ENCODE measurements at places on chromosomes 2 and 18.

GRCh38 chr2:161708350-161708975 lies 84.2 kb downstream of the SLC4A10 start:
- DNase-seq = no peak

- DNase-seq = no peak
These were observed 127.7 kb downstream of the CAPN13 start for GRCh38 chr2:30679426-30680088.

DNA sequence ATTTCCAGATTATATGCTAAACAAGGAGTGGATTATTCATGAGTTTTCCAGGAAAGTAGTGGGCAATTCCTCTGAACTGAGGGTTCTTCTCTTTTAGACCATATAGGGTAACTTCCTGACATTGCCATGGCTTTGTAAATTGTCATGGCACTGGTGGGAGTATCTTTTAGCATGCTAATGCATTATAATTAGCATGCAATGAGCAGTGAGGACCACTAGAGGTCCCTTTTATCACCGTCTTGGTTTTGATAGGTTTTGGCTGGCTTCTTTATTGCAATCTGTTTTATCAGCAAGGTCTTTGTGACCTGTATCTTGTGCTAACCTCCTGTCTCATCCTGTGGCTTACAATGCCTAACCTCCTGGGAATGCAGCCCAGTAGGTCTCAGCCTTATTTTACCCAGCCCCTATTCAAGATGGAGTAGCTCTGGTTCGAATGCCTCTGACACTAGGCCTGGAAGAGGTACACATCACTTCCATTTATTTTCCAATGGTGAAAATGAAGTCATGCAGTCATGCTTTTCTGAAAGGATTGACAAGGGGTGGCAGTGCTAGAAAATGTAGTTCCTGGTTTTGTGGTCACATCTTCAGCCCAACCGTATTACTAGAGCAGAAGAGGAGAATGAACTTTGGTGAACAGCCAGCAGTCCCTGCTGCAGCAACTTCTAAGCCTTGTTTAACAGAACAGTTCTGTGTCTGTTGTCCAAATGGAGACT lies 26.6 kb upstream of the ITGA4 start:
- no peak for DNase-seq

DNA sequence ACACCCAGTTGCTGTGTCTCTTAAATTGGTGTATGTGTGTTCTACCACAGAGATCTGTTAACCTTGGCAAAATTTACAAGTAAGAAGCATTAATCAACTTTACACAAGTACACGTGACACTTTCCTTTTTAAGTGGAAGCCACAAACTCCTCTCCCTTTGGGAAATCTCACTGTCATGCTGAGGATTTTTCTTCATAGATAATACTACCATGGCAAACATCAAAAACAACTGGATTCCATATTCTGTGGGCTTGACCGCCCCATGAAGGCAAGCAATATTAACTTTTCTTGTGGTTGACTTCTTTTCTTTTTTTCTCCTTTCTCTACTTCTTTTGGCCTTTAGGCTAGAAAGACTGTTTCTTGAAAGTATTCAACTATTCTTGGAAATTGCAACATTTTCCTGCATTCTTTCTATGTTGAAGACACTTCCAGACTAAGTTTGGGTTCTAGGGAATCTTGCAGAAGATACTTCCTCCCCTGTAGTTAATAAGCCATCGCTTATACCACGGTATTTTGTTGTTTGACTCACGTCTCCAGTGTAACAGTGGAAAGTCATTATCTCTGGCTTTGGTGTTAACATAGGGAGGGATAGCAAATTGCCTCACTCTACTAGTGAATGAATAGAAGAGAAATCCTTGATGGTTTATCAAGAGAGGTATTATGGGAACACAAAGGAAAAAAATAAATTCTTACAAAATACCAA lies 79.5 kb downstream of the SLC8A1 start:
- DNase-seq = no peak

DNA sequence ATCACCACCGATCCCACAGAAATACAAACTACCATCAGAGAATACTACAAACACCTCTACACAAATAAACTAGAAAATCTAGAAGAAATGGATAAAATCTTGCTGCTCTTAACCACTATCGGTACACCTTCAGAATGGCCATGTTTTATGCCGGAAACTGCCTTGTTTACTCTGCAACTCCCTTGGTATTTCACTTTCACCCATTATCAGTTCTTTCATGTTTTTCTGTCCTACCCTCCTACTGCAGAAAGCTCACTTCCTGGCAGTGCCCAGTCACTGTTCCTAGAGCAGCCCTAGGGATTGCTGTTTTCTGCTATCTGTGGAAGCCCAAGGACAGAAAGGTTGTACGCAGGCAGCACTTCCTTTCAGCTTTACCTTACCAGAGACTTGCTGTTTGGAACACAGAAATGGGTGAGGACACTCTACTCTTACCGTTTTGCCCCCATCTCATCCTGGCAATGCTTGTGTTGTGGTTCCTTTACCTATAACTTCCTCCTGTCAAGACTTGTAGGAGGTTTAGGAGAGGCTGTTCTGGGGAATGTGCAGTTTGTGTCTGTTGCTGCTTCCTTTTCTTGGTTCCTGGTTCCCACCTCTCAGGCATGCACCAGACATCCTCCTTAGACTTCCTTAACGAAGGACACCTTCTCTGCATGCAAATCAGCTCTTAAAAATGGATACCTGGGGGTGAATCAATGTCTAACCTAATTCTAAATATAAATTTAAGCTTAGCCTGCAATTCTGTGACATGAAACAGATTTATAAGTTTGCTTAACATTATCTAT lies 394.4 kb downstream of the SPAG16 start:
- no peak for DNase-seq

DNA sequence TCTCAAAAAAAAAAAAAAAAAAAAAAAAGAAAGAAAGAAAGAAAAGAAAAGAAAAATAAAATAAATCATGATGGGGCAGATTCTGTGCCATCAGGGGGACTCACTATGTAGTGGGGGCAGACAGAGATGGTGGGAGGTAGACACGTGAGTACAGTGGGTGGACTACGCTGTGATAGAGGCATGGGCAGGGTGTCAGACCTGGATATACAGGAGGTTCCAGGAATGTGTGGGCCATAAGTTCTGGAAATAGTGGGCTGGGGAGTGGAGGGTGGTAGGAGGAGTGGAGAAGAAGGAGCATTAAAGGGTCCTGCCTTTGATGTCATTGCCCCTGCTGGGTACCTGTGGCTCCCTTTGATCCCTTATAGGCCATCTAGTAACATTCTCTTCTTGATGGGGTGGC lies 8.8 kb upstream of the WNT6 start:
- DNase-seq = no peak

DNA sequence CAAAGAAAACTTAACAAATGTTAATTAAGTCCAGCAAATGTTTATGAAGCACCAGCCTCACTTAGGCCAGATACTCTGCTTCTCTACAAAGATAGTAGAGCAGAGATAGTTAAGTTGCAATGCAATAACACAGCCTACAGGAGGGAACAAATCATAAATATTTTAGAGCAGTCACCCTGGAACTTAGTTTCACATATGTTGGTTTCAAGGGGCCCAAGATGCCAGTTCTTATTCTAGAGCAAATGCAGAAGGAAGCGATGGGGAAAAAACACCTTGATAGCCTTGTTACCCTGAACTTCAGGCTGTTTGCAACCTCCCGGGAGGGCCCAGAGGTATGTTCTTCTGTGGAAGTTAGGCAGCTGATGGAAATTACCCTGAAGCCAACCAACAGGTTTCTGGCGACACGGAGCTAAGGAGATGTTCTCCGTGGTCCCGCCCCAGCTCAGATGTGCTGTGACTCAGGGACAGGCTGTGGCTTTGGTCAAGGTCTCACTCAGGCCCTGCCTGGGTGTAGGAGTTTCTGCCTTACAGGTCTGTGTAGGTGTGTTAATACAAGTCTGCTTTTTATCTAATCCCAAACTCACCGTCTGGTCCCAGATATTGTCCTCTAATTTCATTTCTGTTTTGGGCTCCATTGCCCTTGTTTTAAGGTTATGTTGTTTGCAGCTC lies 3.8 kb downstream of the CTIF start:
- no peak for DNase-seq

- no peak for DNase-seq
These were observed 939.5 kb downstream of the ERBB4 start for GRCh38 chr2:211599146-211599545.

- no peak for DNase-seq
These were observed 86.2 kb downstream of the HNRNPLL start for GRCh38 chr2:38516526-38516925.

- no peak for DNase-seq
These were observed 207.8 kb downstream of the CYP26B1 start for GRCh38 chr2:71939588-71940535.

- DNase-seq = no peak
These were observed 64.5 kb downstream of the COA5 start for GRCh38 chr2:98543842-98544241.

DNA sequence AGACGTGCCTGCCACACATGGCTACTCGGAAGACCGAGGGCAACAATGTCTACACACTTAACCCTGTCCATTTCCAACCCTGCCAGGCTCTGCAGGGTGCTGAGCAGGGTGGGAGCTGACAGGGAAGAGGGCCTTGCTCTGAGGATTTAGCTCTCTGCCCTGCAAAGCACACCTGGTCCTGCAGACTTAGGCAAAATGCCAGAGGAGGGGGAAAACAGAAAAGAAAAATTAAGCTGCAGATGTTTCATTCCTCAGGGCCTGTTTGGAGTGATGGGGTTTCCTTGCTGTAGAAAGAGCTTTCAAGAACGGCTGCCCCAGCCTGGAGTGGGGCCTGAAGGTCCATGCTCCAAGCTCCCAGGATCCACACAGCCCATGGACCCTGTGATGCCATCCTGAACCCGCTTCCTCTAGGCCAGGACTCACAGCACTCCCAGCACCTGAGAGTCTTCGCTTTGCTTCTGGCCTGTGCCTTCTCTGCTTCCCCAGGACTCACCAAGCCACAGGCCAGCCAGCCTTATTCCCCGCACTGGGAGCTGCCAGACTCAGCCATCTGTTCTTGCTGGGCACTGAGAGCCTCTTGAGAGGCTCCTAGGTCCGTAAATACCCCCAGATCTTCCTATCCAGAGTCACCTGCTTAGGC lies 9.1 kb upstream of the TEX51 start:
- no peak for DNase-seq

DNA sequence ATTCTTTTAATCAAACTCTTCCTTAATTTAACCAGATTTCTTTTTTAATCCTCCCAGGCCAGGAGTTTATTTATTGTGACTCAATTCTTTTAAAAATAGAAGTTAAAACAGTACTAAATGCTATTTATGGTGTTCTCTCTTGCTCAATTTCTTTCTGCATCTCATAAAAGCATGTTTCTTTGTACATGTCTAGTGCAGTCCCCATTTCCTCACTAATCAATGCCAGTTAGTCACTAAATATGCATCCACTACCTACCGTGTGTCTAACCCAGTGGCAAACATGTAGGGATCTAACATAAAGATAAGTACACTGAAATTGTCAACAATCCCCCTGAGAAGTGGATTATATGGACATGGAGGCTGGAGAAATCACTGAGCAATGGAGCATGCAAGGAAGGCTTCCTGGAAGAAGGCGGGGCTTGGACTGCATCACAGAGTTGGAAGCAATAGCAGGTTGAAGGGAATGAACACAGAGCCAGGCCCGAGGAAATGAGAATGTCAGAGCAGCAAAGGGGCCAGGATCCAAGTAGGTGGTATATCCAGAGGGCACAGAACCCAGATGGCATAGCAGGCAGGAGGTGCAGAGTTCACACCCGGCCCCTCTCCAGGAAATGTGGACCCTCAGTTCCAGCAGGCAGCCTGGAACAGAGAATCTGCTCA lies 105.3 kb upstream of the FOSL2 start:
- no peak for DNase-seq

DNA sequence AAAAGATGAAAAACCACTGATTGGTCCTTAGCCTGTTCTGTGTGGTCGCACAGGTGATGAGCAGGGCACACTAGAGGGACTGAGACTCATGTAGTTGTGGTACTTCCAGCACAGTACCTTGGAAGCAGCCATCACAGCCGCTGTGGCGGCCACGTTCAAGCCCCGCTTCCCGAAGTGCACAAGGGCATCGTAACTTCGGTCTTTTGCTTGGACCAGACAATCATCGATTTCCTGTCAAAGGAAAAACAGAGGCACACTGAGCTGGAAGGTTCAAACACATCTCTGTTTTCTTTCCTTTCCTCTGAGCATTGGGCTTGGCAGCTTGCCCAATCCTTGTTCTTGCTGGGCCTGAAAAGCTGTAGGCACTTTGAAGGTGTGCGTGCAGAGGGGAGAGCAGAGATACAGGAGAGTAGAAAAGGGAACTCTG lies 52.6 kb downstream of the MRPL35 start:
- DNase-seq = no peak

DNA sequence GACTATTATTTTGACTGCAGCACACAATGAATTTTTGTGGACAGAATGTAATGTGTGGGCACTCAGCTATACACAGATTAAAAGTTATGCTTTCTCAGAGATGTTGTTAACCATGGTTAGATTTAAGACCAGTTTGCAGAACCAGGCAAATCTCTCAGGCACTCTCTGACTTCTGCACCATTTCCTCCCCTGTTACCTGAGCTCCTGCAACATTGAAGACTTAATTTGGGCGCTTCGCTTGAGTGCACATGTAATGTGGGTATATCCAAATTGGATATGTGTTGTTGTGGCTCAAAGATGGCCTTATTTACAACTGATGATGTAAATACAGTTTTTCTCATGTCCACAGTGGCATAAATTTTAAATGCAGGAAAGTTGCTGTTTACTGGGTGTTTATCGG lies 469.4 kb downstream of the PTPRM start:
- no peak for DNase-seq

DNA sequence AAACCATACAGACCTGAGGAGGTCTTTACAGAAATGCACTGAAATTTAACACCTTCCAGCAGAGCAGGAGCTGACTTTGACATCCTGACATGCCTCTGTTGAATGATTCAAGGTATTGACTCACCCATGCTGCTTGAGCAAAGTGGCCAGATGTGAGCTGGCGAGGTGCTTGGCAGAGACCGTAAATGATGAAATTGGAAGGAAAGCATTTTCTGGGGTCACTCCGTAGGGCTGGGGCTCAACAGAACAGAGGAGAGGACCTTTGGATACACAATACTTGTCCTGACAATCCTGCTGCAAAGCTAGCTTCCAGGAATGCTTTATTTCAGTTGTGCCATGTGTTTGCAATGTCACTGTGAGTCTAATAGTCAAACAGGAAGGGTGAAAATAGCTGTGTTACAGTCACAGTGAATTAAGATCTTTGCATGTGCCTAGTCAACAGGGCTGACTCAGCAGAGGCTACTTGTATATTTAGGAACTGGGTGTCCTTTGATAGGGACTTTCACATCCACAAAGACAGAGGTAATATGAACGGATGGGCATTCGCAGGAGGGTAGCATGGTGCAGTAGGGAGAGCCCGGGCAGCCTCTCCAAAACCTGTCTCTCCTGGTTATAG lies 31.6 kb upstream of the NCK2 start:
- no peak for DNase-seq

- no peak for DNase-seq
These were observed 127.6 kb upstream of the SPOPL start for GRCh38 chr2:138373993-138374408.

Measured in NCI-H2107 (cell line).